ENCODE measurements at places on chromosomes 7 and 10.

- no peak for DNase-seq
Observed at GRCh38 chr7:129489491-129489890, 12.8 kb upstream of the SMKR1 start.

DNA sequence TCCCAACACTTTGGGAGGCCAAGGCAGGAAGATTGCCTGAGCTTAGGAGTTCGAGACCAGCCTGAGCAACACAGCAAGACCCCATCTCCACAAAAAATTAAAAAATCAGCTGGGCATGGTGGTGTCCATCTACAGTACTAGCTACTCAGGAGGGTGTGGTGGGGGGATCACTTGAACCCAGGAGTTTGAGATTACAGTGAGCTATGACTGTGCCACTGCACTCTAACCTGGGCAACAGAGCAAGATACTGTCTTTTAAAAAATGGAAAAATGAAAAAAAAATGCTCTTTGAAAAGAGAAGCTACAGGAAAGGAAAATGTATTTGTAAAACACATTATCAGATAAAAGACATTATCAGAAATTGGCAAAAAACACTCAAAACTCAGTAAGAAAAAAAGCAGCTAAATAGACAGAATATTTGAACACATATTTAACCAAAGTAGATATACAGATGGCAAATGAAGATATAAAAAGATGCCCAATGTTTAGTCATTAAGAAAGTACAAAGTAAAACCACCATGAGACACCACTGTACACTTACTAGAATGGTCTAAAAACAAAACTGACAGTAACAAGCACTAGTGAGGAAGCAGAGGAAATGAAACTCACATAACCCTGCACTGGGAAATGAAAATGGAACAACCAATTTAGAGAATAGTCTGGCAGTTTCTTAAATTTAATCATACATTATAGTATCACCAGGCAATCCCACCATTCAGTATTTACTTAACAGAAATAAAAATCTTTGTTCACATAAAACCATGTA is 40.5 kb downstream of the NRBF2 start:
- no peak for DNase-seq

DNA sequence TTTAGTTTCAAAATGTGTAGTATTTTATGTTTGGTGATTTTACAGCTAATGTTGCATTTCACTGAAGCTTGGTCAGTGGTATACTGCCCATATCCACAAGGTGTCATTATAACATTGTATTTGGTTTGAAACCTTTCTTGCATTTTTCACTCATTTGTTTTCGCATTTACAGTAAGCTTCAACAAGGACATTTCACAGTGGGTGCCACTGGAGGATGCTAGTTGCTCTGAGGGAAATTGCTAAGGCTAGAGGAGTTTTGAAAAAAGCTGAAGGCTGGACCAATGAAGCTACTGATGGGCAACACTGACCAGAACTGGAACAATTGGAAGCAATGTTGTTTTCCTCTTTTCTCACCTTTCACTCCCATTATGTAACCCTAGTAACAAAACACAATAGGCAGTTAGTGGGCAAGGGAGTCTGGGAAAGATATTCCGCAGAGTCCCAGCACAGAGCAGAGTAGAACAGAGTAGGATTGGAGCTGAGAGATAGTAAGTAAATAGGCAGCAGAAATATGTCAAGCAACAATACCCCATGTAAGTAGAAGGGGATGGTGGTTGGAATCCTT is 23.6 kb upstream of the SRI start:
- DNase-seq = no peak

DNA sequence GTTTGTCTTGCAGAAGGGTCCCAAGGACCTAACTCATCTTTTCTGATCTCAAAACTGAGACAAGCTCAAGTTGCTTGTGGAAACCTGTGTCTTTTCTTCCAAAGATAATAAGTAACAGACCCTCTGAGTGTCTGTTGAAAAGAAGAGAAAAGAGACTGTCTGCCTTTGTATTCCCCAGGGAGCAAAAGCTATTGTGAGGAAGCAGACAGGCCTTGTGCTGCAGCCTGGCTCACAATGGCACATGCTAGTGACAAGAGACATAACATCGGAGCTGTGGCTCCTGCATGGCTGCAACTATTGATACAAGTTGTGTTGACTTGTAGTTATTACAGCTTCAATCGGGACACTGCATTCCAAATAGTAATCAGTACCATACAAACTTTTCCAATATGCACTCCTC is 202.9 kb downstream of the DKK1 start:
- DNase-seq = no peak

DNA sequence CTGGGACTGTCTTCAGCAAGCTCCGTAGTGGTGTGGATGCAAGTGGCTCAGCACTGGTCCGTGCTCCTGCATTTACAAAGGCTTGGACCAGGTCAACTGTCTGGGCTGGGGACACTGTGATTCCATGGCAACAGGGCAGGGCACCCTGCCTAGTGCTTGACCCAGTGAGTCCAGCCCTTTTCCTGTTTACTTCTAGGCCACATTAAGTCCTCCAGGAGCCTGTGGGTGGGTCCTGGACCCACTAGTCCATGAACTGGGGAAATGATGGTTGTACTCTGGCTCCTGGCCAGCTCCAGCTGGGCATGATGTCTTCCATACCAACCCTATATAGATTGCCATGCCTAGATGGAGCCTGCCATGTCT is 152.0 kb downstream of the RPS24 start:
- no peak for DNase-seq

- no peak for DNase-seq
Observed at GRCh38 chr7:114650491-114650890, 235.9 kb downstream of the FOXP2 start.

All from activated CD4-positive, alpha-beta T cell treated with anti-CD3 and anti-CD28 coated beads, Interleukin-2, amount 50 U/mL, for 4 hours (primary cell).